GM12864 (cell line): ENCODE measurements at places on chromosomes 1 and 21.

DNA sequence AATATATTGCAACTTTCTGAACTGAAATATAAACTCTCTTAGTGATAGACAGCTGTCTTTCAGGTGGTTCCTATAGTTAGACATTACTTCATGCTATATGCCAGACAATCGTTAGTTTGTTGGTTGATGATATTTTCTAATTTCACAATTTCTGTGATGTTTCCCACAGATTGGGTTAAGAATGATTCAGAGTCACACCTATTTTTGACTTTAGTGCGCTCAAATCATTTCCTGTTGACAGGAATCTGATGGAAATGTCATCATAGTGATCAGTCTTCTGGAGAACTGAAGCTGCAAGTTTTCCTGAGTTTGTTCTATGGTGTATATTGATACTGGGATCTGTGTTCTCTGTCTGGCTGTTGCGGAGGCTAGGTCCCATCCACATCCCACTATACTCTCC lies 119.7 kb downstream of the C1orf21 start:
- no peak for DNase-seq

- no peak for DNase-seq
Measured at GRCh38 chr1:235295902-235296350, 32.1 kb downstream of the ARID4B start.

DNA sequence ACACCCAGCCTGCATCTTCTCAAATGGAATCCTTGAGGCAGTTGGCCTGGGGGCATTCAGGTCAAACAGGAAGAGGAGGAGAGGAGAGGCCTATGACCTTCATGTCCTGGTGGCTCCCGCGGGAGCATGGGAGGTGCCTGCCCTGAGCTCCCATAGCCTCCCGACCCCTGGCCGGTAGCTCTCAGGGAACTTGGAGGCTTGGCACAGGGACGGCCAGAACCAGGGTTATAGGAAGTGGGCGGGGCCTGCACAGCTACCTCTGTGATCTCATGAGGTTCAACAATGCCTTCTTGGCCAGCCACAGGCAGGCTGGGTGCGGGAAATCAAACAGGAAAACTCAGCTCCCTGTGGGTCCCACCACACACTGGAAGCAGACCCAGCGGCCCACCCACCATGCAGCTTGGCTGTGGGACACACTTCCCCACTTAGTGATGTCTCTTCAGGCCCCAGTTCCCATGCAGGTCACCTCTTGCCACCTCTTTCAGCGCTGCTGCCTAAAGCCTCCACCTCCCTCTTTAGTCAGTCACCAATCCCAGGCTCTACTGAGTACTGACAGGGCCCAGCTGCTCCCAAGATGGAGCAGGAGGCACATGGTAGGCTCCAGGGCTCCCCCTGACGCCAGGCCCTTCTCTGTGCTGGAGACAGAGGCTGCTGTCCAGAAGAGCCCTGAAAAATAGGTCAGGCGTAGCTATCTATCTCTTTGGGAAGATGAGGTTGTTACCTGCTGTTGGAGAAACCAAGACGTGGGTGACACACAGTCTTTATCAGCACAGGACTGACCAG lies at the start of gene SLFNL1:
Gene SLFNL1 (minus strand): TSS at position 200 of the 783 bp plus-strand sequence. CDS start 1,065 bp downstream, outside the sequence.
- no peak for DNase-seq

DNA sequence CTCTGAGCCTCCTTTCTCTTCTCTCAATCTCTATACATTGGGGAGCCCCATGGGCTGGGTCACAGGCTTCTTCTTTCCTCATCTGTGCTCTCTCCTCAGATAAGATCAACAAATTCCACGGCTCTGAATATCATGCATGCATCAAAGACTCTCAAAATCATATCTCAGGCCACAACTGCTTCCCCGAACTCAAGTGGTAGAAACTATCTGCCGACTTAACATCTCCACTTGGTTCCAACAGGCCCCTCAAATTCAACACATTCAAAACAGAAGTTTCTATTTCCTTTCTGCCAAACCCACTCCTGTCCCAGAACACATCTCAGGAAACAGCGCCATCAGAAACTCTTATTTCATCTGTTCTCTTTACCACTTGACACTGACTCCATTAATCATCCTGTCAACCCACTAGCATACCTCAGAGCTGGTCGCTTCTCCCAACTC lies 16.7 kb downstream of the DDX59 start:
- DNase-seq, result peak; percentile 27

- DNase-seq, result no peak
Measured at GRCh38 chr1:227182012-227182411, 136.3 kb downstream of the CDC42BPA start.

GRCh38 chr21:27339902-27340301 lies 373.0 kb upstream of the ADAMTS5 start:
- no peak for DNase-seq

DNA sequence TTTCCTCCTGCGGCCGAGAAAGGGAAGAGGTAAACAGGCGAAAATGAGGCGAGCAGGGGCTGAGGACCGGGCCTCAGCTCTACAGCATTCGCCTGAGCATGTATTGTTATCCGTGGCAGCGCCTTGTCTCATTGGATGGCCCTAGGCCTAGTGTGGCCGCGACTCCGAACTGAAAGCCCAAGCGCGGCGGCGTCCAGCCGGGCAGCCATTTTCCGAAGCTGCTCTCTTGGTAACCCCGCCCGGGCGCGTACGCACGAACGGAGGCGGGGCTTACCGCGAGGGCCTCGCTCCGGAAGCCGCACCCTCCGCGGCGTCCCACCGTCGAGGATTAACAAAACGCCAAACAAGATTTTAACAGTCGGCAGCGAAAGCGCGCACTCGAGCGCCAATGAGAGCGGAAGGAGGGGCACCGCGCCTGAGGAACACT lies 797 bp upstream of the USP1 start:
- DNase-seq, result no peak

GRCh38 chr1:58406301-58407071 lies 140.0 kb downstream of the OMA1 start:
- no peak for DNase-seq

DNA sequence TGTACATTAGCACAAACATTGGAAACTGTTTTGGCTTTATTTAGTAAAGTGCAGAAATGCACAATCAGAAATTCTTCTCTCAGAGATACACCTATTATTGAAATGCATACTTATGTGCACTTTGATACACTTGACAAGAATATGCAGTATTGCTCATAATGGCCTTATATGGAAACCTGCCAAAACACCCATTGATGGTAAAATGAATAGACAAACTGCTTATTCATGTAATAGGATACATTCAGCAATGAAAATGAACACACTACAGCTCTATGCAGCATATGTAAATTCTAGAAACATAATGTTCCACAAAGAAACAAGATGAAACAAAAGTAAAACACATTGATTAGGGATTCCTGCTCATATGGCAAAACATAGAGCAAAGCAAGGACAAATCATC lies 223.9 kb downstream of the S1PR1 start:
- DNase-seq, result no peak

DNA sequence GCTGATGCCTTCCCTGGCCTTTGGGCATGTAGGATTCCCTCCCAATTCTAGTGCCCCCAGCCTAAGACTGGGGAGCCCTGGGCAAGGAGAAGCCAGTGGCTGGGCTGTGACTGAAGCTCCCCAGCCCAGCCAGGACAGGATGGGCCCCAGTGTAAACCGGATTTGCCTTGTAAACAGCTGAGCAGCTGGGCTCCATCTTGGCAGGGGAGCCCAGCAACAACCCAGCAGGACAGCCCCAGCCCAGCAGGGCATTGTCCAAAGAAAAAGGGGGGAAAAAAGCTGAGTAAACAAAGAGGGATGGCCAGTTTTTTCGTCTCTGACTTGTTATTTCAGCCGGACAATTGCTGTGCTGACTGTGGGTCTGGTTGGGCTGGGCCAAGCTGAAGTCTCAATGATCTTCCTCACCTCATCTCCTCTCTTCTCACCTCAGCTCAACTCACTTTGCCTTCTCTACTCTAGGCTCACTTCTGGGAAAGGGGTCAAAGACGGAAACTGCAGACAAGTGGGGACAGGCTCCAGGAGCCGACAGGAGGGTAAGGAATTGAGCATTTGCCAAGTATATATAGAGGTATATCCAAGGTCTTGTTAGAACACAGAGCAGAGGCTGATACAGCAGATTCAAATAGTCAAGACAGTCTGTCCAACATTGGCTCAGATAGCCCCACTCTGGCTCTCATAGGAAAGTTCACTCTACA lies 97.7 kb downstream of the TMEM53 start:
- no peak for DNase-seq

- DNase-seq, result no peak
Measured at GRCh38 chr1:198619375-198620140, 19.3 kb upstream of the PTPRC start.

GRCh38 chr1:192550922-192551534 lies 24.5 kb upstream of the RGS1 start:
- no peak for DNase-seq

DNA sequence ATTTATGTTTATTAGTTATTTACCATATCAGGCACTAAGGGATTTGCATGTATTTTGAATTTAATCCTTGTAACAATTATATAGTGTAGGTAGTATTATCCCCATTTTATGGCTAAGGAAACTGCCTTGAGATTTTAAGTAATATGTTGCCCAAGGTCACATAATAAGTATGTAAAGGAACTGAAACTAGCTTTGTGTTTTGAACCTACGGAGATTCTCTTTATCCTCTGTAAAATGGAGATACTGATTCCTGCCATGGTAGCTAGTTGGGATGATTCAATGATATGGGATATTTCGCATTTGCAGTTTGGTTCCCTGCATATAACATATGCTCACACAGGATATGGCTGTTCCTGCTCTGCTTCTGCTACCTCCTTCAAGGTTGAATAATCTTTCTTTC lies 144.3 kb downstream of the ST6GALNAC3 start:
- no peak for DNase-seq

DNA sequence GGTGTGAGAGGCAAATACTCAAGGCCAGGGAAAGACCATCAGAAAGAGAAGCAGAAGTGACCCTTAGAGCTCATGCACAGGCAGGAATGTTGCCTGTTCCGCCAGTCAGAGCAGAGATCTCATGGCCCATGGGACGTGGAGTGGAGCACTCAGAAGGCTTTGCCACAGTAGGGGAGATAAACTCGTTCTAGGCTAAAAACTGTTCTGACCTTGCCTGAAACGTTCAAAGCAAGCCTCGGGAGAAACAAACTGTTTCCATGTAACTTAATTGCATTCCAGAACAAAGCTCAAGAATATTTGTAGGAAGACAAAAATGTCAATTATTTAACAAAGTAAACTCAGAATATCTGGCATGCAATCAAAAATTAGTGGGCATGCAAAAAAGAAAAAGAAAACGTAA lies 20.7 kb upstream of the SLC19A1 start:
- DNase-seq, result no peak

- no peak for DNase-seq
Measured at GRCh38 chr1:235637756-235638534, 11.6 kb downstream of the GNG4 start.

GRCh38 chr1:243256590-243256989 lies 749 bp downstream of the SDCCAG8 start:
- DNase-seq, result no peak

DNA sequence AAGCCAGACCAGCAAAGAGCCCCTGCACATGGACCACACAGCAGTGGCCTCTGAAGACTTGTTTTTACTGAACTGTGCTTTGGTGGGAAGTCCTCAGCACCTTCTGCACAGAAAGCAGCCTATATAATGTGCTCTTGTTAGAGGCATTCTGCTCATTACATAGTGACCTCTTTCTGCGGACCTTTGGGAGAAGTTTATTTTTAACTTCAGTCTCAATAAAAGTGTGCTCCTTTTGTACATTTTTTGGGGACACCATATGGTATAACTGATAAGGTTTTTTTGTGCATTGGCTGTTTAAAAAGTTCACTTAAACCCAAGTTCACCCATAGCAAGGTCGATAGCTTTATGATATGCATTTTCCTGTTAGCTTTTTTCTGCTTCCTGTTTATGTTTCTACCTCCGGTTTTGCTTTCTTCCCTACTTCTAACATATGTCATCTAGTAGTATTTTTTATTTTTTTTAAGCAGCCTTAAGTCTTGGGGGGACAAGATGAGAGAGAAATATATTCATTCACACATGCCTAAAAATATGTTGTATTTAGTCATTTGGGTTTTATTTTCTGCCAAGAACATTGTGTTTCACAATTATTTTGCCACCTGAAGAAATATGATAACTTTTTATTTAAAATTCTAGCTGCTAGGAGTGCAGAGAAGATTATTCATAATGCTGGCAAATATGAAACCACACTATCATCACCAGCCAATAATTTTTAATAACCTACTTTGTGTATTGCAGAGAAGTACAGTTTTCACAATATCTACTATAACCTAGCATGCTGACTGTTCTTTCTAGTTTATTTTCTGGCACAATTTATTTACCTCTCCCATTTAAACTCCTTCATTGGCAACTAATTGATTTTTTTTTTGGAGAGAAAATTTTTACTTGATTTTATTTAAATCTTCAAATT lies 22.9 kb upstream of the SLC19A2 start:
- no peak for DNase-seq

DNA sequence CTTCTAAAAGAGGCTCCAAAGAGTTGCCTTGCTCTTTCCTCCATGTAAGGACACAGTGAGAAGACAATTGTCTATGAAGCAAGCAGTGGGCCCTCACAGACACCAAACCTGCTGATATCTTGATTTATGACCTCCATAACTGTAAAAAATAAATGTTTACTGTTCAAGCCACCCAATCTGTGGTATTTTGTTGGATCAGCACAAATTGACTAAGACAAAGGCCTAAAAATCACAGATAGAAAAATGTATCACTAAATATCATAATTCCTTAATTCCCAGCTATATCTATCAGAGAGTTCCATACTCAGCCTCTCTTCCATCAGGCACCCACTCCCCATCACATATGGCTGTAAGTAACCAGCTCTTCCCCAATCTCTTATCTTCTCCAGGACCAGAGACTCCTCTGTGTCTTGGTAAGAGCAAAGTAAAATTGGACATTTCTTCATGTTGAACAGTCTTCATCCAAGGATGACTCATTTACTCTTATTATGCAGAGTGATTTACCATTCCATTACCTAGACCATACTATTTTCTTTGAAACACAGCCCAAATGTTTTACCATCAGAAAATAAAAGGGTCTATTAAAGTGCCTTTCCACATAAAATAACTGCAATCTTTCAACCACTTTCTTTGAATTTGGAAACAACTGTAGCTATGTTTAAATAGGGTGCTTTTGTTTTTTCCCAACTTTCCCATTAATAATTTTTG lies 503.6 kb downstream of the MRPL39 start:
- no peak for DNase-seq

DNA sequence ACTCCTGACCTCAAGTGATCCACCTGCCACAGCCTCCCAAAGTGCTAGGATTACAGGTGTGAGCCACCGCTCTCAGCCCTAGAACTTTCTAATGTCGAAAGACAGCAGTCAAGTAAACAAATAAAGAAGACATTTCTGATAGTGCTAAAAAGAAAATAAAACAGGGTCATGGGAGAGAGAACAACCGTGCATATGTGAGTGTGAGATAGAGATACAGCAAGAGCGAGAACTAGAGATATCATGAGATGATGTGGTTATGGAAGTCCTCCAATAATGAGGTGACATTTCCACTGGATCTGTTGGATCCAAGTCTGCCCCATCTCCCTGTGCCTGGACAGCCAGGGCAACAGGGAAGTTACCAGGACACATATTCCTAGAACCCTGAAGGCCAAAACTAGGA lies 4.6 kb upstream of the TENT5B start:
- DNase-seq, result no peak
